CD4-positive, CD25-positive, alpha-beta regulatory T cell (primary cell): ENCODE measurements at places on chromosomes 4 and X. TPM values are rescaled to one million over a fixed set of nuclear protein-coding genes. Genes with fewer than 3 reads are reported as not detected.

DNA sequence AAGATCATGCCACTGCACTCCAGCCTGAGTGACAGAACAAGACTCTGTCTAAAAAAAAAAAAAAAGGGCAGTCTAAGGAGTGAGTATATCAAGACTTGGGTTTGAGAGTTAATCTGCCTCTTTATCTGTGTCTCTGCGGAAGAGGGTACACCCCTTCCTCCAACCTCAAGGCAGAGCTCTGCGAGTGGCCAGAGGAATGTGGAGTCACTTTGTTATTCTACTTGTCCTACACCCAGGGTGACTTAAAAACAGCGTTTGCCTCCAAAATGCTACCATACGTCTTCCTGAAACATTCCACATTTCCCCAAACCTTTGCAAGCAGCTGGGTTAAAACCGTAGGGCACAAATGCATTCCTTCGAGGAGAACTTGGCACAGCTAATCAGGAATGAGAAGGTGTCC is 199.9 kb downstream of the SHOX start:
- H3K4me3 ChIP-seq, result no peak overlapping the region
- no peaks in the 10 kb centered on the region for H3K27me3 ChIP-seq
- H3K36me3 ChIP-seq, result no peaks in the 10 kb centered on the region
- no peaks in the 10 kb centered on the region for H3K4me1 ChIP-seq
- no peak for DNase-seq

GRCh38 chr4:17376205-17376604 is 135.7 kb downstream of the QDPR start:
- H3K4me3 ChIP-seq, result no peak overlapping the region
- H3K27ac ChIP-seq, result no peak overlapping the region
- no peaks in the 10 kb centered on the region for H3K36me3 ChIP-seq
- H3K4me1 ChIP-seq, result no peaks in the 10 kb centered on the region
- no peak for DNase-seq

The SYN1 gene
- total RNA-seq, result not detected

GRCh38 chr4:99816545-99817308 is at the start of gene DAPP1:
DAPP1 (plus strand) TSS chr4:99816827; CDS start chr4:99816914, 87 bp downstream.
- no peaks in the 10 kb centered on the region for H3K27me3 ChIP-seq
- H3K27ac ChIP-seq, result peak within 1 kb of the TSS; percentile 78
- H3K36me3 ChIP-seq, result no peaks in the 10 kb centered on the region
- DNase-seq, result peak; percentile 79
- H3K4me1 ChIP-seq, result peaks cover 60% of the 10 kb centered on the region

DNA sequence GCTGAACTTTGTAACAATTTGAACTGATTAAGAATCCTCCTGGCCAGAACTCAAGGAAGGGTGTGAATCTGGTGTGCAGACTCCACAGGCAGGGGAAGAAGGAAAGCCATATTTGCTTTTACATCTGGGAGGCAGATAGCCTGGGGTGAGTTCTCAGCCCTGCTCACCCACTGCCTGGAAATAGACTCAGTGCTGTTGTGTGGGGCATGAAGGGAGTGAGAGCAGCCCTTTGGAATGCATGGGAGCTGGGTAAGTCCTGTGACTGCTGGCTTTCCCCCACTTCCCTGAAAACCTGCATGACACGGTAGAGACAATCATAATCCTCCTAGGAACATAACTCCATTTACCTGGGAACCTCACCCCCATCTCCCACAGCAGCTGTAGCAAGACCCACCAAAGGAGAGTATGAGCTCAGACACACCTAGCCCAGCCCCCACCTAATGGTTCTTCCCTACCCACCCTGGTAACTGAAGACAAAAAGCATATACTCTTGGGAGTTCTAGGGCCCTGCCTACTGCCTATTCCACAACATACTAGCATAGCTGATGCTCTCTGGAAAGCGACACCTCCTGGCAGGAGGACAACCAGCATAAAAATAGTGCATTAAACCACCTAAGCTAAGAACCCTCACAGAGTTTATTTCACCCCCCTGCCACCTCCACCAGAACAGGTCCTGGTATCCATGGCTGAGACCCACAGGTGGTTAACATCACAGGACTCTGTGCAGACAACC is 59.3 kb upstream of the UBQLN2 start:
- H3K27me3 ChIP-seq, result no peaks in the 10 kb centered on the region
- H3K36me3 ChIP-seq, result no peaks in the 10 kb centered on the region
- H3K27ac ChIP-seq, result no peak overlapping the region
- no peak overlapping the region for H3K4me3 ChIP-seq
